ENCODE measurements at places on chromosomes 7 and 10.

DNA sequence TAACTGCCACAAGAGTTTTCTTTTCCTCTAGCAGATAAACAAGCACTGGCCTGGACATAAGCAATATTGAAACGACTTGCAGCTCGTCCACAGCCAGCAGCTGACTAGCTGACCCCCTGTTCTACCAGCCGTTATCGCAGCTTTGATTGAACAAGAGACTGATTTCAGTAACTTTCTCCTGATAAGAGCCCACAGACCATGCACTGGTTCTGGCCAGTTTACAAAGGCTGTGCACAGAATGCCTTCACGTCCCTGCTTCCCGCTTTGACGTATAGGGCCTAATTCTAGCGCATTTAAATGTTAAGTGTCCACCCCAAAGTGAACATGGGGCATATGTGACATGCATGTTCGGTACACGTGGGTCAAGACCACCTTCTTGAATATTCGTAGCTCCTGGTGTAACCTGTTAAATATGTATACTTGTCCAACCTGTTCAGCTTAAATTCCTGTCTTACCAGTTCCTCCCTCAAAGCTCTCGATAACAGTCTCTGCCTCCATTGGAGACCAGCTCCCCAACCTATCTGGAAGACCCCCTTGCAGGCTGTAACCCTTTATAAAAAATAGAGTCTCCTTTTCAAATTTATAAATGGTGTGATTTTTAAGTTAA, 69.2 kb downstream of the LYZL1 start:
- DNase-seq: no peak

DNA sequence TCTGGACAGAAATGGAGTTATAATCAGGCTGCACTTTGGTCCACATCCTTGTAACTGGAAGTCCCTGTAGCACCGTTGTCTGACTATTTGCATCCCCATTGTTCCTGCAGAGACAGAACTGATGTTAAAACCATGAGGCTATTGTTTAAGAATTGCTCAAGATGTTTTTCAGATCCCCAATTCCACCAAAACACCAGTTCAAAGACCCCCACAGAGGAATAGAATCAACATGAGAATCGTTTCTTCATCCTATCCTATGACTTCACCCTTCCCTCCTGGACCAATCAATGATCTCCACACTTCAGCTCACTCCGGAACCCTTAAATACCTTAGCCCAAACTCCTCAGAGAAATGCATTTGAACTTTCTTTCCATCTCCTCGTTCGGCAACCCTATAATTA, 57.1 kb upstream of the GRID1 start:
- no peak for DNase-seq

- no peak for DNase-seq
These were observed 360 bp upstream of the OPN4 start for GRCh38 chr10:86653987-86654386.

GRCh38 chr10:118952493-118953295, 76.8 kb upstream of the NANOS1 start:
- DNase-seq: no peak

DNA sequence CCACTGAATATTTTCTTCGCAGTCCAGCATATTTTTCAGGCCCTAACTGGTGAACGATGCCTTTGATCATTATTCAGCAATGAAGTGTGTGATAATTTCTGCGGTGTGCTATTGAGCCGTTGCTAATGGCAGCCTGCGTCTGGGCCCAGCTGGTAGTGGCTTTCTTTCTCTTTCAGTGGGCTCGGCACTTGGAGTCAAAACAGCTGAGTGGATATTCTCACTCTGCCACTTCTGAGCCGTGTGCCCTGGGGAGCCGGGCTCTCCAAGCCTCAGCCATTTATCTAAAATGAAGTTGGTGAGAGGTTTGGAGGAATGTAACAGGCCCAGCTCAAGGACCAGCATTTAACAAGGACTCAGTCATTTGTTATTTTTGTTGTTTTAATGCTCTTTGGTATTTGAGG, 87.5 kb upstream of the IFRD1 start:
- no peak for DNase-seq
